ENCODE measurements at places on chromosomes 7 and 10.

GRCh38 chr10:48547061-48547895 lies 57.6 kb downstream of the ARHGAP22 start:
- DNase-seq: no peak

- peak; percentile 25 for DNase-seq
Measured at GRCh38 chr10:60099998-60100747, 193.8 kb upstream of the CCDC6 start.

DNA sequence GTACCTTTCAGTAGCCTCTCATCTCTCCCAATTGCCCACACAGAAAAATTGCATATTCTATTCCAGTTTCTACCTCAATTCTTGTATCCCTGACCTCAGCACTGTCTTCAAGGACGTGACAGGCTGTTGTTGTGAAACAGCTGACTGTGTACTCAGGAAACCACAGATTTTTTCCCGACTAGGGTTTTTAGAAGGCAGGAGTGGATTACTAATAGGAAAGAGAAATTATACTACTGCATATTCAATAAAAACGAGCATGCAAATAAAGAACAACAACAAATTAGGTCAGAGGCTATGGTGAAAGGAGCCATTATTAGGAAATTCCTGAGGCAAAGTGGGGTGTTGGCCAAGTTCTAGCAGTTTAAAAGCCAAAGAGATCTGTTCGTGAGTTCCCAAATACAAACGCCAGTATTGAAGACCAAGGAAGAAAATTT lies 93.4 kb downstream of the DOCK4 start:
- no peak for DNase-seq

- DNase-seq: no peak
Measured at GRCh38 chr7:98165827-98166667, 45.2 kb upstream of the BHLHA15 start.

- DNase-seq: no peak
Measured at GRCh38 chr10:112280205-112280921, 2.8 kb upstream of the TECTB start.

DNA sequence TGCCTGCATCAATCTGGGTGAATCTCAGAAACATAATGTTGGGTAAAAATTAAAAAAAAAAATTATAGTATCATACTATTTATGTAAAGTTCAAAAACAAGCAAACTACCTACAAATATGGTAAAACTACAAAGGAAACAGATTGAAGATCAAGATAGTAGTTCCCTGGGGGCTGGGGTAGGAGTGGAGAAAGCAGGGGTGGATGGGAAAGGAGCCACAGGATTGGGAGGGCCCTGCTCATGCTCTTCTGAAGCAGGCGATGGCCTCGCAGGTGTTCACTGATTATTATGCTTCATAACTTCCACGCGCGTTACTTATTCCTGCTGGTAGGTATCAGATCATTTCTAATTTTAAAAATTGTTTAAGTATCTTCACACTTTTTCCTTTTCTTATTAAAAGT lies 96.0 kb upstream of the GATA3 start:
- no peak for DNase-seq

DNA sequence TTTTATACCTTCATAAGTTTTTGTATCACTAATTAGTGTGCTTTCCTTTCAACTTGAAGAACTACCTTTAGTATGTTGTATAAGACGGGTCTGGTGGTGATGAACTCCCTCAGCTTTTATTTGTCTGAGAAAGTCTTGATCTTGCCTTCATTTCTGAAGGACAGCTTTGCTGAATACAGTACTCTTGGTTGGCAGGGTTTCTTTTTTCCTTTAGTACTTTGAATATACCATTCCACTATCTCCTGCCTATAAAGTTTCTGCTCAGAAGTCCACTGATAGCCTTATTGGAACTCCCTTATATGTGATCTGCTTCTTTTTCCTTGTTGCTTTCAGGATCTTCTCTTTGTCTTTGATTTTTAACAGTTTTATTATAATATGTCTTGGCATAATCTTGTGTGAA lies 230.9 kb downstream of the HPSE2 start:
- no peak for DNase-seq

DNA sequence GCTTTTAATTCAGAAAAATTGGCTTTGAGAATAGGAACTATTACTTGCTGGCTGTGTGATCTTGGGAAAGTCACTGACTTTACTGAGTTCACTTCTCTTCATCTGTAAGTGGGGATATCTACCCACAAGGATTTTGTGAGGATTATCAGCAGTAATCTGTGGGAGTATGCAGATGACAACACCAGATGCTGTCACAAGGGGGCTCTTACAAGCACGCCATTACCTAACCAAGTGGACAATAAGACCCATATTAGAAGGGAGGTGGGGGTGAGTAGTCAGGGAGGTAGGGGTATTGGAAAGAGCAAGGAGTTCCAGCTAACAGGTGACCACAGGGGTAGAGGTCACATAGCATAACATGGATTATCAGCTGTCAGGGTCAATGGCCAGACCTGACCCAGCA lies 569.4 kb downstream of the SUGCT start:
- no peak for DNase-seq

GRCh38 chr10:6077071-6077675 lies 11.7 kb upstream of the RBM17 start:
- no peak for DNase-seq

DNA sequence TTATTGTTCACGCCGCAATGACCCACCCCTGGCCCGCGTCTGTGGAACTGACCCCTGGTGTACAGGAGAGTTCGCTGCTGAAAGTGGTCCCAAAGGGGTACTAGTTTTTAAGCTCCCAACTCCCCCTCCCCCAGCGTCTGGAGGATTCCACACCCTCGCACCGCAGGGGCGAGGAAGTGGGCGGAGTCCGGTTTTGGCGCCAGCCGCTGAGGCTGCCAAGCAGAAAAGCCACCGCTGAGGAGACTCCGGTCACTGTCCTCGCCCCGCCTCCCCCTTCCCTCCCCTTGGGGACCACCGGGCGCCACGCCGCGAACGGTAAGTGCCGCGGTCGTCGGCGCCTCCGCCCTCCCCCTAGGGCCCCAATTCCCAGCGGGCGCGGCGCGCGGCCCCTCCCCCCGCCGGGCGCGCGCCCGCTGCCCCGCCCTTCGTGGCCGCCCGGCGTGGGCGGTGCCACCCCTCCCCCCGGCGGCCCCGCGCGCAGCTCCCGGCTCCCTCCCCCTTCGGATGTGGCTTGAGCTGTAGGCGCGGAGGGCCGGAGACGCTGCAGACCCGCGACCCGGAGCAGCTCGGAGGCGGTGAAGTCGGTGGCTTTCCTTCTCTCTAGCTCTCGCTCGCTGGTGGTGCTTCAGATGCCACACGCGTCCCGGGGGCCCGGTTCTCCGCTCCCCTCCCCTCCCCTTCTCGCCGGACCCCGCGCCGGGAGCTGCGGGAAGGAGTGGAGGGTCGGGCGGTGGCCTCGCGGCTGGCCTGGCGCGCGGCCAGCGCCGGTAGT lies at the start of gene CBX3:
TSS of gene CBX3 (plus strand) at position 499 of the 772 bp plus-strand sequence. CDS start 1,254 bp downstream, outside the sequence.
- DNase-seq: no peak

GRCh38 chr7:129021656-129022055 lies 33.3 kb downstream of the TNPO3 start:
- DNase-seq: no peak

DNA sequence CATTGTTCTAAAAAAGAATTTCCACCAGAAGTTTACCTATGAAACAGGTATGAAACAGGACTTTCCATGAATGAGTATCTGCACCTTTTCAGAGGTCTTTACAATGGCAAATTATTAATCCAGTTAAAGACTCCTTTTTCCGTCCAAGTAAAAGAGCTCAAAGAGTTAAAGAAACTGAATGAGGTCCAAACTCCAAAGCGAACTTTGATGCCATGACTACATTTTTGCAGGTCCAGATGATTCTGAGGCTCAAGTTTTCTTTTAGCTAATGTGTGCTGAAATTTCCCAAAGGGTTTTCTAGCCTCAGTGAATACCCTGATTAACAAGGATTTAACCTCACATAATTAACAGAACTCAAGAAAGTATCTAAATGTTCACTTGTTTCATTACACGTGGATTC lies 9.8 kb downstream of the CUBN start:
- DNase-seq: no peak

DNA sequence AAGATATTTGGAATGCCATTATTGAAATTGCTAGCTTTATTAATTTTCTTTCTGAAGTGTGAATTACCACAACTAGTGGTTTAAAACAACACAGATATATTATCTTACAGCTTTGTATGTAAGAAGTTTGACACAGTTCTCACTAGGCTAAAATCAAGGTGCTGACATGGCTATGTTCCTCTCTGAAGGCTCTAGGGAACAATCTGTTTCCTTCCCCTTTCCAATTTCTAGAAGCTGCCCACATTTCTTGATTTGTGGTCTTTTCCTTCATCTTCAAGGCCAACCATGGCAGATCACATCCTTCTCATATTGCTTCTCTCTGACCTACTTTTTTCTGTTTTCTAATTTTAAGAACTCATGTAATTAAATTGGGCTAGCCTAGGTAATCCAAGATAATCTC lies 43.3 kb upstream of the SLC26A3 start:
- no peak for DNase-seq

- DNase-seq: no peak
Measured at GRCh38 chr10:507908-508444, 181.5 kb downstream of the DIP2C start.

GRCh38 chr10:62008946-62009345 lies 107.4 kb downstream of the ARID5B start:
- DNase-seq: no peak

DNA sequence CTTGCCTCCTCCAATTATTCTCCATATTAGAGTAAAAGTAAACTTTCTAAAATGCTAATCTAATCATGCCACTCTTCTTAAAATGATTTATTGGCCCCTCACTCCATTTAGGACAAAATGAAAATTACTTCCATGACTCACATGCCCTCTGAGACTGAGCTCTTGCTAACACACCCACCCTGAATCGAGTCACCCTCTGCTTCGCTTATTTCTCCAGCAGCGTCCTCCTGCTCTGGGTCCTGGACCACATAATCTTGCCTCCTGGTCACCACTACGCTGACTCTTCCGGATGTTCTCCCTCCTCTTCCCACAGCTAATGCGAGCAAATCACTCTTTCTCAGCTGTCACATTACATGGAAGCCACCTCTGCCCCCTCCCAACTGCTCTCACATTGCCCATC lies 384.0 kb upstream of the FZD8 start:
- DNase-seq: no peak

GRCh38 chr7:1908823-1909420 lies 238.8 kb downstream of the ELFN1 start:
- DNase-seq: no peak

DNA sequence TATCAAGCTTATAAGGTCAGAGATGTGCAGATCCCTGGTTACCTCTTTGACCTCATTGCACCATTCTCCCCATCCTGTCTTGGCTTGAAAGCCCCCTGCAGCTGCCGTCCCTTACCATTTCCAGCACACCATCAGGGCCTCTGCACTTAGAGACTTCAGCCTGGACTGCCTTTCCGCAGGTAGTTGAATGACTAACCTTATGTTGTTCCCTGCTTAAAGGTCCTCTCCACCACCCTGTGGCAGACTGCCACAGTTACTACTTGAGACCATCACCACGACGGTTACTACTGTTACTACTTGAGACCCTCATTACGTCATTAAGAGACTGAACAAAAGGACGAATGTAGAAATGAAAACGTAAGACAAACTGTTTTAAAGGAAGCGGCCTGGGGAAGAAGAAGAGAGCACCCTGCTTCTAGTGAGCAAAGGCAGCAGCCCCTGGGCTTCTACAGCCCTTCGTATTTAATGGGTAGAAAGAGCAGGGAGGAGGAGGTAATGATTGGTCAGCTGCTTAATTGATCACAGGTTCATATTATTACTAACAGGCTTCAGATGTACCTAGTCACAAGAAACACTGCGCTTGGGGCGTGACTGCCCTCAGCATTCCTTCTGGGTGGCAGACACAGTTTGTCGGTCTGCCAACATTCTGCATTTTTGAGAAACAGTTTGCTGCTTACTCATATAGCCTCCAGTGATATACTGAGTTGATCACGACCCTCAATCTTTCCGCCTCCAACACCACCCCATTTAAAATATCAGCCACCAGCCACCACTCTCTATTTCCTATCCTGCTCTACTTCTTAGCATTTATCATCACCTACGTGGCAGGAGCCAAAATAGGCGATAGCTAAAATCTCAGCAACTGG lies 74.1 kb upstream of the PARD3 start:
- DNase-seq: no peak

GRCh38 chr7:132433301-132433700 lies 143.0 kb downstream of the PLXNA4 start:
- DNase-seq: no peak

- no peak for DNase-seq
Measured at GRCh38 chr7:80772347-80772993, 134.0 kb downstream of the CD36 start.

DNA sequence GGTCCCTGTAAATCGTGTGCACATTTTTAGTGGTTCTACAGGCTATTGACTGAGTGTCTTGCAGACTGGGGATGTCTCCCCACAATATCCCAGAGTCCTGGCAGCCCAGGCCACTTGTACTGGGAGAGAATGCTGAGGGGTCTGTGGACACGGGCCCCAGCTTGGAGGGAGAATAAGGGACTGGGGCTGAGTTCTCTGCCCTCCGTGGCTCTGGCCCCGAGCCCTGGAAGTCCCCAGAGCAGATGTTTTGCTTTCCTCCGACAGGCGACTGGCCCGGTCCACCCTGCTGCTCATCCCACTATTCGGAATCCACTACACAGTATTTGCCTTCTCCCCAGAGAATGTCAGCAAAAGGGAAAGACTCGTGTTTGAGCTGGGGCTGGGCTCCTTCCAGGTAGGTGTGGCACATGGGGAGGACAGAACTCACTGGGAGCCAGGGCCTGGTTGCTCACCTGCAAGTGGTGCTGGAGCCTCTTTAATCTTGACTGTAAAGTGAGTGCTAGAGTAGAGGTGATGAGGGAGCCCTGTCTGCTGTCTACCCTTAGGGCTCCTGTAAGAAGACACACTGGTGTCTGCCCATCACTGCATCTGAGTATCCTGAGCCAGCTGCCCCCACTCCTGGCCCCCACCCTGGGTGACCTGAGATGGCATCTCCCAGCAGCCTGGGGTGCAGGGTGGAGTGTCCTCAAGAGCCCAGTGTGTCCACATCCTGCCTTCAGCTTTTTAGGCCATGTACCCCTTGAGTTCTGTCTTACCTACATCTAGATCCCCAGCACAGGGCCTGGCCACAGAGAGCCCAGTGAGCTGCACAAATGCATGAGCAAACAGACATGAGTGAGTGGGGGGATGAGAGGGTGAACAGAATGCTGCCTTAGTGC lies 51.1 kb downstream of the ADCYAP1R1 start:
- DNase-seq: no peak

DNA sequence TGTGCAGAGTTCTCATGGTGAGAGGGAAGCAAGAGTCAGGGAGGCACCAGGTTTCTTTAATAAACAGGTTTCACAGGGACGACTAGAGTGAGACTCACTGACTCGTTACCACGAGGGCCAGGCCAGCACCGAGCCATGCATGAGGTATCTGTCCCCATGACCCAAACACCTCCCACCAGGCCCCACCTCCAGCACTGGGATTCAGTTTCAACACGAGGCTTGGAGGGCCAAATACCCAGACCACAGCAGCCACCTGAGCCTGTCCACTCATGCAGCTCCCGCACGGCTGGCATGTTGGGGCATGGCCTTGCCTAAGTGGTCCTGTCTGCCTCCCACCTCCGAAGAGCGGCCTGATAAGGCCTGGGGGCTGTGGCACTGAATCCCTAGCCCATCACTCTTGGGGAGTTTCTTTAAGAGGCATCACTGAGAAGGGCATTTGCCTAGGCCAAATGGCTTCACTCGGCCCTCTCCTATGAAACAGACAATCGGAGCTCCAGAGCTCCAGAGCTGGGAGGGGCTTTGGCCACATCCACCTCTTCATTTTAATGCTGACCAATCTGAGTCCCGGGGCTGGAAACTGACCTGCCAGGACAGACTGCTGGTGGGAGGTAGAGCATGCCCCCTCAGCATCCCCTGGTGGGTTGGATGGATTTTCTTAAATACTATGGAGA lies 157.8 kb downstream of the DNAJB6 start:
- no peak for DNase-seq

GRCh38 chr7:142974626-142975025 lies 12.5 kb upstream of the KEL start:
- no peak for DNase-seq

Data from NCI-H2029 treated with DMSO at 0.1 percent for 48 hours (cell line).